ENCODE measurements at places on chromosomes 11 and 22. TPM values are rescaled to one million over a fixed set of nuclear protein-coding genes. Genes with fewer than 3 reads are reported as not detected.

ME3 gene
- total RNA-seq = 27.2 TPM

SNX32 gene
- total RNA-seq = 1.0 TPM

LMO1 gene
- total RNA-seq = not detected

TMEM123 gene
- 257 TPM for total RNA-seq

ACRV1 gene
- total RNA-seq = not detected

DNA sequence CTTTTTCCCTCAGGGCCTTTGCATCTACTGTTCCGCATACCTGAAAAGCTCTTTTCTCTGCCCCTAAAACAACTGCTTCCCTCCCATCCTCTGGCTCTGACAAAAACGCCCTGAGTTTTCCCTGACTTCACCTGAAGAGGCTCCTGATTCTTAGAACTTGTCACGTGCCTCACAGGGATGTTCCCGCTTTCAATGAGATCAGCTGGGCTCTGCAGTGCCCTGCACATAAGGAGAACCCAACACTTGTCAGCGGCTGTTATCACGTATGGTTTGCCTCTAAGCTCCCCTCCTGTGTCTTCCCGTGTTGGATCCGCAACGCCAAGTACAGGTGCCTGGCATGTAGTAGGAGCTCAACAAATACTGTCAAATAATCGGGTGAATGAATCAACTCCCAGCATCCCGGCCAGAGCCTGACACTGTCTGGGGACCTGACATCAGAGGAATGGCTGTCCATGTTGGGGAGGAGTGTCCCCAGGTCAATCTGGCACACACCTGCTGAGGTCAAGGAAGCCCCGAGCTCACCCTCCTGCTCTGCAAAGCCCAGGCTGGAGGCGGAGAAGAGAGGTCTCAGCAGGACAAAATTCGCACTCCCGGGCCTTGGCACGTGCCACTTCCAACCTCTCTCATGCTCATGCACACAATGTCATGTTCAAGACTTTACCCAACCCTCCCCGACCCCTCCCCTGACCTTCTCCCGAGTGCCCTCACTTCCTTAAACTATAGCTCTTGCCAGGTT, 4.2 kb upstream of the GRK2 start:
- H3K4me3 ChIP-seq = no peak overlapping the region
- no peak overlapping the region for H3K27ac ChIP-seq
- H3K27me3 ChIP-seq = no peaks in the 10 kb centered on the region

GRCh38 chr11:4862447-4863236, 13.6 kb upstream of the OR51S1 start:
- H3K27ac ChIP-seq = no peak overlapping the region
- no peak overlapping the region for H3K4me3 ChIP-seq
- no peaks in the 10 kb centered on the region for H3K27me3 ChIP-seq

DNA sequence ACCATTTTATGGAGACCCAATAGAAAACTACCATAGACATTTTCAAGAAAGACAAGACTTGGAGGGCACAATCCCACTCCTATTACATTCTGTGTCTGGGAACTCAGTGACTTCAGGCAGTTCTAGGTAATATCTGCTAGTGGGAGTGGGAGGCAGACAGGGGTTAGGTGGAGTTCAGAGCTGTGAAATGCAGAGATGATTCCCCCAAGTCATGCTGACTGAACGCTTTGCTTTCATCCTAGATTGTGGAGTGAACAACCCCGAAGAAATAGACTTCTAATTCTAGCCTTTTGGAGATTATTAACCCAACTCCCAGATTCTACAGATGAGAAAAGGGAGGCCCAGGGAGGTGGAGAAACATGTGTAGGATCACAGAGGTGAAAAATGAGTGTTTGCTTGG, 437.8 kb upstream of the CADM1 start:
- no peaks in the 10 kb centered on the region for H3K36me3 ChIP-seq
- H3K4me1 ChIP-seq = no peaks in the 10 kb centered on the region
- no peak for DNase-seq
- no peak overlapping the region for H3K4me3 ChIP-seq
- no peaks in the 10 kb centered on the region for H3K27me3 ChIP-seq

DNA sequence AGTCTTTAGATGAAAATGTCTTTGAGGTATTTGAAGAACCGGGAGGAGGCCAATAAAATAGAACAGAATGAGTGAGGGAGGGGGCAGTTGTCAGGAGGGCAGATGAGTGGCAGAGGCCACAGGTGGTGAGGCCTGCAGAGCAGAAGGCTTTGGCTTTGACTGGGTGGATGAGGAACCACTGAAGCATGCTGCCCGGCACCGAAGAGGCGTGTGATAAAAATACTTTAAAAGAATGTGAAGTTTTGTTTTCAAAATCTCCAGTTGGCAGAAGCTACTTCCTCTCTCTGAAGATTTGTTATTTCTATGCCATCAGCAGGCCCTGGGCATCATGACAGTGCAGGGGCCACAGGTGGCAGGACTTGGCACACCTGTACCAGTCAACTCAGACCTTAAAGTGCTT, 6.3 kb downstream of the MS4A12 start:
- H3K36me3 ChIP-seq = no peaks in the 10 kb centered on the region
- no peak overlapping the region for H3K27ac ChIP-seq
- no peaks in the 10 kb centered on the region for H3K4me1 ChIP-seq
- H3K4me3 ChIP-seq = no peak overlapping the region

DNA sequence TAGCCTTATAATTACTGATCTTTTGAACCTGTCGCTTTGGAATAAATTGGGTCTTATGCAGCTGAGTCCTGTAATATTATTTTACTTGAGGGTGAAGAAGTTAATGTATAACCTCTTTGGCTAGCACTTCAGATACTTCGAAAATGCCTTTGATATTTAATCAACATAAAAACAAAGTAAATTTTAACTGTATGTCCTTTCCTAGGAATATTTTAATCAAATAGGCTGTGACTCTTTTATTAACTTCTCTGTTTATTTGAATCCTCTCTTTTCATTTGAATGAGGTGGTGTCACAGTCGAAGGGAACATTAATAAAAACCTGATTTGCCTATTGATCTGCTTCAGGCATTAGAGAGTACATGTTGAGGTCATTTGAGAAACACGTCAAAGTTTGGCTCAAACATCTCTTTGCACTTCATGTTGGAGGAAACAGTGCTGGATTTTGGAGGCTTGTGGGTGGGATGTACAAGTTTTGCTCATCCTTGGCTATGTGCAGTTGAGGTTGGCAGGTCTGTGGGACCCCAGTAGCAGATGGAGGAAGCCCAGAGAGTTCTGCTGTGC, 143.6 kb downstream of the NCAM1 start:
- H3K4me1 ChIP-seq = no peaks in the 10 kb centered on the region
- DNase-seq = no peak
- H3K4me3 ChIP-seq = no peak overlapping the region
